ENCODE measurements at places on chromosomes 4 and X.
A peak's percentile ranks its signal among the peaks of the same experiment; 100 is the strongest.

- DNase-seq, result no peak
These were observed 43.5 kb downstream of the SRPX2 start for GRCh38 chrX:100687546-100687945.

DNA sequence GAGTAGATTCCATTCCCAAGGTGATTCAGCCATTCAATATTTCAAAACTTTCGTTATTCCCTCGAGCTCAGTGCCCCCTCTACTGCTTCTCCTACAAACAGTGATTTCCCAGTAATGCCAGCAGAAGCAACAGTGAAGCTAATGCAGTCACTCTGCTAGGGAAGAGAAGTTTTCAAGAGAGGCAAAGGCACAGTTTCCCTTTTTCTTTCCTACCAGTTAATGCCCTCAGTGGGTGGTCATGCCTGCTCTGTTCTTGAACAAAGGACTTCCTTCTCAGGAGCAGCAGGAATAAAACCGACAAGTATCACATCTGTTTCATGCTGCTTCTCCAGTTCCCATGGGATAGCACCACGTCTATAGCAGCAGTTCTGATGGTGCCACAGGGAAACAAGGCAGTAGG is 317.2 kb downstream of the TENM3 start:
- no peak for DNase-seq

DNA sequence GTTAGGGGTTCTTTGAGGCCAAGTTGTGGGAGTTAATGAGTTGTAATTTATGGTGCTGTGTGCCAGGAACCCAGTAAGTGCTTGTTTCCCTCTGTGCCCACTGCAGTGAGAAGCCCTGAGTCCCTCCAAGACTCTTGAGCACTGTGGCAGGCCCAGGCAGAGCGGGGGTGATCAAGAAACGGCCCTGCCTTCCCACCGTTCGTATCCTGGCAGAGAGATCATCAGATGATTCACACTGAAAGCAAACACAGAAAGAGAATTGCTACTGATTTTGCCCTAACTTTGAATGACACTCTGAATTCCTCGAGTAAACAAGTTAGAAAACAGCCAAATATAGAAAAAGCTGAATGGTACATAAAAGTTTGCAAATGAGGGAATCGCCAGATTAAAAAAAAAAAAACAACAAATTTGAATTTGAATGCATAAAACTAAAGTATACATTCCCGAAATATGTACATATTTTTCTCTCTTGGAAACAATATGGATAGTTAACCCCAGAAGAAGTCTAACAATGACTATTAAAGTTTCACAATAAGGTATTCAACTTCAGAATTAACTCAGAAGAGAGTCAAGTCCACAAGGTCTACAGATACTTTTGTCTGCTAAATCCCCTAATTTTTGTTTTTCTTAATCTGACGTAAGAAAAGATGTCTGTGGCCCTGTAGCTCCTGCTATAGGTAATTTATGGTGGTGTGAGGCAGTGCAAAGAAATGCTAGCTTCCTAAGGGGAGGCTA is 71.8 kb downstream of the AFAP1 start:
- DNase-seq, result no peak

DNA sequence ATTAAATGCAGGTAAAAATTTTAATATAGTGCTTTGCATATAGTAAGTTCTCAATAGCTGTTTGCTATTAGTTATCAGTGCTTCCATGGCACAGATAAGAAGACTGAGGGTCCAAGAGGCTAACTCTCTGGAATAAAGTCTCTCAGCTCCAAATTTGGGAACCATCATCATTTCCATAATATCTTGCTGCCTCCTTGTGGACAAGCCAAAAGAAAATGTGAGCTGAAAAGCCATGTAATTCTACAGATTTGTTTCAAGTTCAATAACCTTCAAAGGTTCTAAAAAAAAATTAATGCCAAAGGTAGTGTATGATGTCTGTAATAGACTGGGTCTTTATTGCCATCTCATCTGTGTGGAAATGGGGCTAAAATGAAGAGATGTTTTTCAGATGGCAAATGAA is 136.9 kb upstream of the VCX start:
- no peak for DNase-seq

DNA sequence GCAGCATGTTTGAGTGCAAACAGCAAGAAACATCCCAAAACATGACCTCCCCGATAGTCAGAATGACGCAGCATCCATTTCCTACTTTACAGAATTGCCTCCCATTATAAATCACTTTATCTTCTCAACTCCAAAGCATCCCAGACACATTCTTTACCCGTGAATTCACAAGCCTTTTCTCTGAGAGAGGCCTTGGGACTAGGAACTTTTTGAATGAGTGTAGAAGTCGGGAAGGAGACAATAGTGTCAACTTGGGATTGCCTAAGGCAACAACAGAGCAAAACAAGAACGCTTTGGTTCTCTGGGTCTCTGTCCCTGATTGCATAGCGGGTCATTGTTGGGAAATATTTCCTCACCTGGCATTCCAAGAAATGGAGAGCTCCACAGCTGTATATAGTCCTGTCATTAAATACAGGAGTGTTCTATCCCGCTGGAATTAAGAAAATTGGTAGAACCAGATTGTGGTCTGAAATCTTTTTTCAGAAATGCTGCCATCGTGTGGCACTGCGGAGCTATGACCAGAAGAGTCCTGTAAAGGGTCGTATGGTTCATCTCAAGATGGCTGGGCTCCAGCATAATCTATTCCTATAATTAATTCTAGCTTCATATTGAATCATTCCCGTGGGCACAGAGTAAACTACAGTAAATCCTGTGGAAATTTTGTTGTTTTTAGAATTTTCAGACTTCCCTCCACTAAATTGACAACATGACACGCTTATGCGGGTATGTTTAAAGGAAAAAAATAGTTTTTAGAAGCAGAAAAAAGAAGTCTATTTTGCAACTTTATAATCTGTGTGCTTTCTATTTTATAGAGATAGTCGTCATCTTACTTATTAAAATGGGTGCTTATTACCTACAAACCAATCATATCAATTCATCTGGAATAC is 2.0 kb upstream of the SPP1 start:
- DNase-seq, result peak; percentile 64

- no peak for DNase-seq
These were observed 448.7 kb downstream of the MID1IP1 start for GRCh38 chrX:39249999-39250398.

GRCh38 chrX:103586314-103586646 is 965 bp downstream of the TCEAL4 start:
- DNase-seq, result no peak

DNA sequence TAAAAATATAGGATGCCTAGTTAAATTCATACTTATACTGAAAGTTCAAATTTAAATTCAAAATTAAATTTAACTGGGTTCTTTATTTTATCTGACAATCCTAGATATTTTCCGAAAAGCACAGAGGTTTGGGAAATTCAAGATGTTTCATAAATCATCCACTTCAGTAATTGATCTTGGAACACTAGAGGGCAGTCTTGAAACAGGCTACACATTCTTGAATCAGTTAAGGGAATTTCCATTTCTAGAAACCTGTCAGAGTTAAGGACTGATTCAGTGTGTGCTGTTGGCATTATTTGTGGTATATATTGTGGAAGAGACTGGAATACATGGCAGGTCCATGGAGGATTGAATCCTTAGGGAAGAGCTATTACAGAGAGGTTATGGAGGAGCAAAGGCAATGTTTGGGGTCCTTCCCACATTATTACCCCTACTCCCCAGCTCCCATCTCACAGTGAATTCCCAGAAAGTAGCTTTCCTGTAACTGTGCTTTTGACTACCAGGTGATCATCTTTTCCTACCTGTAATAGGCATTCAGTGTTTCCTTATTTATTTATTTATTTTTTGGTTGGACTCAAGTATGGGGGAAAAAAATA is 92.9 kb downstream of the EGF start:
- peak; percentile 48 for DNase-seq

DNA sequence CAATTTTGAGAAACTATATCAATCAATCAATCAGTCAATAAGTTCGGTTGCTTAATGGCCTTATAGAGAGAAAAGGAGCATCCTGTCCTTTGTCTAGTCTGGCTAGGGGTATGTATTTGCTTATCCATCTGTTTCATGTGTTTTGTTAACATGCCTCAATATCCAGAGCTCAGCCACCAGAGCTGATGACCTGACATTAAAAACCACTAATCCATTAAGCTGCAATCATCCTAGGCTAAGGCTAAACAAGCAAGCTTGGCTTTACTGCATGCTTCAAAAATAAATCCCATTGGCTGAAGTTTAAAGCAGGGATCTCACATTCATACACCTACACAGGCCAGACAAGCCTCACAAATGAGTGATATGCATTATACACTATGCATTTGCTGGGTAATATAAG is 139.7 kb downstream of the INPP4B start:
- DNase-seq, result no peak

DNA sequence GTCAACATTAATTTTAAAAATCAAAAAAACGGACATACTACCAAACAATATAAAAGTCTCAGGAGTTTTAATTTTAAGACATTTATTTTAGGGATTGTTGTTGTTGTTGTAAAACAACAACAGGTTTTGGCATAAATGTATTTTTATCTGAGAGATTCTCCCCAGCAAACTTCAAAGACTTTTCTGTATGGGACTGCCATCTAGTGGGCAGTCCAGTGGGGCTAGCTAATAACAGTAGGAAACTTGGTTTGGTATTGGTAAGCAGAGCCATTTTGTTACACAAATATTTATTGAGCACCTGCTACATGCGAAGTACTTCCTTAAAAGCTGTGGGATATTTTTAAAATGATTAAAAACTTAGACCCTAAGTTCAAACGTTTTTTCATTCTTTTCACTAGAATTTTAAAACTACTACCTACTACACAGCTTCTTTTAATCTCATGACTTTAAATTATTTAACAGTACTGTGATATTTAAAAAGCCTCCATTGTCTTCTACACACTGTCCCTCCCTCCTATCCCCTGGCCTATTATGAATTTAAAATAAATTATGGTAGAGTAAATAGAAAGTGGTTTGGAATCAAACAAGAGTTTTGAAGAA is 1028.4 kb upstream of the INTU start:
- DNase-seq, result no peak

Data from glomerular endothelial cell (primary cell).